Stimulated activated naive CD8-positive, alpha-beta T cell treated with anti-CD3 and anti-CD28 coated beads, Interleukin-15, Interleukin-2, amounts not matched to agents 100 U/mL and 50 U/mL, for 24 hours (primary cell): ENCODE measurements at places on chromosomes 1 and 21.

DNA sequence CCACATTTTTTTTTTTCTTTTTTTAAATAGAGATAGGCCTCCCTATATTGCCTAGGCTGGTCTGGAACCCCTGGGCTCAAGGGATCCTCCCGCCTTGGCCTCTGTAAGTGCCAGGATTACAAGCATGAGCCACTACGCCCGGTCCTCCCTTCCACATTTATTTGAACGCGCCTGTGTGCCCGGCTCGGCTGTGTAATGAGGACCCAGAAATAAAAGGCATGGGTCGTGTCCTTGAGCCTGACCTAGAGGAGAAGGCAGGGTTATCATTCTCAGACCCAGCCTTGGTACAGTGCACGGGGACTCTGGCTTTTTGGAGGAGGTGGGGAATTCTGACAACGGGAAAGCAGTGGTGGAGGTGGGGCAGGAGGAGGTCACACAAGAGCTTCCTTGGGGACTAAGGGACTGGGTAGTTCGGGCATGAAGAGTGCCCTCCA, 841 bp downstream of the CENPF start:
- peak; percentile 12 for DNase-seq

GRCh38 chr1:203082571-203083462, 3.0 kb downstream of the MYOG start:
- no peak for DNase-seq

DNA sequence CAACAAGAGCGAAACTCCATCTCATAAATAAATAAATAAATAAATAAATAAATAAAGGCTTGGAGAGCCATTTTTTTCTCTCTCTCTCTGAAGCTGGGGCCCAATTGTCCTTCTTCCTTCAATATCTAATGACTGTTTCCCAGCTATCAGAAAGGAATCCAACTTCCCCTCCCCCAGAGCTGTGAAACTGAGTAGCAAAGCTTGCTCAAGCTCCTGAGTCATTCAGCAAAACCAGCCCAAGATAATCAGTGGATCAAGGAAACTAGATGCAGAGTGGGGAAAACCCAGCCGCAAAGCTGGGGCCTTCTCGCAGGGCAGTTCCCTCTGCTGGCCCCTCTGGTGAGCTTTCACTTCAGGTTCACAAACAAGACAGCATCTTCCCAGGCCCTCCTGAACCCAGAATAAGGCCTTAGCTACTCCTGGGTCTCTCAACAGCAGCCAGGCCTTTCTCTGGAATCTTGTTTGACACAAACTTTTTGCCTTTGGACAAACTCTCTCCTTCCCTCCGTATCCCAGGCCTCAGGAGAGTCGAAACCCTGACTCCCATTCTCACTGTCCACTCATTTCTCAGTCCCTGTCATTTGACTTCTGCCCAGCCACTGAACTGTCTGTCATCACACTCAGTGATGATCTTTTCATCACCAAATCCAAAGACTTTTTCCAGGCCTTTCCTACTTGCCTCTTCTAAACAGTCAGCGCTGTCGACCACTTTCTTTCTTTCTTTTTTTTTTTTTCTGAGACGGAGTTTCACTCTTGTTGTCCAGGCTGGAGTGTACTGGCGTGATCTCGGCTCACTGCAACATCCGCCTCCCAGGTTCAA, 18.0 kb upstream of the PTP4A2 start:
- peak; percentile 84 for DNase-seq

- DNase-seq: peak; percentile 78
These were observed 1.5 kb upstream of the S100A14 start for GRCh38 chr1:153617663-153618062.

DNA sequence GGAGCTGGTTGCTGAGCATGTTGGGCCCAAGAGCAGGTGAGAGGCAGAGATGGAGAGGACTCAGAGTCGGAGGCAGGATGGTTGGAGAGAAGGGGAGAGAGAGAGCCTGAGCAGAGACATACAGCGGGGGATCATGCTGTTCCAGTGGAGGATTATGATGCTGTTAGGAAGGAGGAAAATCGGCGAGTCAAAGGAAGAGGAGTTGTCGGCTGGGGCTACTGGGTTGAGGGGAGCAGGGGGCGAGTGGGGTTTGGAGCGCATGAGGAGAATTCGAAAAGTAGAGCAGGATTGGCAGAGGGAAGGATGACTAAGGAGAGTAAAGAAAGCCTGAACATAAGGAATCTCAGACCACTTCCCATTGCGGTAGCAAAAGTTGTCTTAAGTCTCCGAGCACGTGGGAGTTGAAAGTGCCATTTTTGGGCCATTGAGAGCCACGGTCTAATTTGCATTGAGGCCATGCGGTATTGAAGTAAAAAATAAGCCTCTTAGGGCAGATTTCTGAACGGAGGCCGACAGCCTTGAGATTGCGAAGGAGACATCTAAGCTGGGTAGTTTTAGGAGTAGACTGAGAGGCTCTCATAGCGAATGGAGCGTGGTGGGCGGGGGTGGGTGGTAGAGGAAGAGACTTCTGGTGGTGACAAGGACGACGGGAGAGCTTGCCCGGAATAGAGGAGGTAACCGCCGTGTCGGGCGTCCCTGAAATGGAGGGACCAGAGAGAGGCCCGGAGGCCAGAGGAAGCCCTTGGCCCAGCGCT, 140.4 kb upstream of the ETV3 start:
- DNase-seq: no peak
